Stimulated activated CD8-positive, alpha-beta memory T cell treated with anti-CD3 and anti-CD28 coated beads, Interleukin-7, amount 100 ng/mL, for 1 hour (primary cell): ENCODE measurements at places on chromosomes 3 and 15.

DNA sequence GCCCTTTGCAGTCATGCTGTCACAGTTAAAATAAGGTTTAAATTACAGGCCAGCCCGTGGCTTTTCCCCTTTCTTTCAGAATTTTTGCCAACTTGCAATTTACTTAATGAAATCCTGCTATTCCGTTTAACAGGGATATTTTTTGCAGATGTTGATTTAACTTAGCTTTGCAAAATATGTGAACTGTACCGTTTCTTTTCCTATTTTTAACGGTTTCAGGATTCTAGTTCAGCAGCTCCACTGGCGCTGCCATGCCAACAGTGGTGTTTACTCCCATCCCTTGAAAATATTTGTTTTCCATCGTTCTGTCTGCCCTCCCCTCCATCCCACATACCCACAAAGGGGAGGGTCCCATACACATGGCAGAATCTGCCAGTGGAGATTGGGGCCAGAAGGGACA lies 54.3 kb downstream of the SMAD6 start:
- no peak for DNase-seq

DNA sequence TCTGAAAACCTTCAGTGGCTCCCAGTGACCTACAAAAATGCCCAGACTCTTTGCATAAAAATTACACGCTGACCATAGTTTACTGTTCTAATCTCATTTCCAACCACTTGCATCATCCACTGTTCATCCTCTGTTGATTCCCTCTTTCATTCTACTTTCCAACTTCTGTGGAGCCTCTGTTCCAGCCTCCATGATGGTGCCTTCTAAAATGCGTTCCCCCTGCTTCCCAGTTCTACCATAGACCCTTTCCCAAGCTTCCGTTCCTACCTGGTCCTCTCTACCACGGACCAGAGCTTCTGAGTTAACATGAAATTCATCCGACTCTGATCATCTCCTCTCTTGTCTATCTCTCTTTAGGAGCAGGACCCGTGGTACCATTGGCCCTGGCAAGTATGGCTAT lies 127.0 kb downstream of the THSD4 start:
- no peak for DNase-seq

DNA sequence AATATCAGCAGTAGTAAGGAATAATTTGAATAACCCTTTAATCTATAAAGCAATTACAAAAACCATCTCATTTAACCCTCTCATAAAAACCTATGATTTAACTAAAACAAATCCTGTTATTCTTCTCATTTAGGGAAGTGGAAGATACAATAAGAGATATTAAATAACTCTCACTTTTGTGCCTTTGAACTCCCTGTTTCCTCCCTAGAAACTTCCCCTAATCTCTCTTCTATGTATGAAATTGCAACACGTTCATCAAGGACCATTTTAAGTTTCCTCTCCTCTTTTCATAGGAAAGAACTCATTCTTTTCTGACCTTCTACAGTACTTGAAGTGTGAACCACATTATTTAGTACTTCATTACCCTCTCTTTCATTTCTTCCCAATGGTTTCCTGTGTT lies 18.8 kb upstream of the FAM81A start:
- DNase-seq = no peak

DNA sequence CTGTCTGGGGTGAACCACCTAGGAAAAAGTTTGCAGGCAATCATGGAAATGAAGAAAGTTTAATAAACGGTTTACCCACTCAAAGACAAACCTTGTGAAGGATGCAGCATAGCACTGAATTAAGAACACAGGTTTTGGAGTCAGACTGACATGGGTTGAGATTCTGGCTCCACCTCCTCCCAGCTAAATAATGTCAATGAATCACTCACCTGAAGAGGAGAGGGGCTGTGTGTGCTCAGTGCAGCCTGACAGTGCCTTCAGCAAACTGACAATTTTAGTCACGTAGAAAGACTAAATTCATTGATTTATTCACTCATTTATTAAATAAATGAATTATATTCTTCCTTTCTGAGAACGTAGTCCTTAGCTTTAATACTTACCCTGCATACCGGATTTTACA lies 18.9 kb downstream of the NR1I2 start:
- no peak for DNase-seq

- DNase-seq = no peak
Measured at GRCh38 chr3:184718431-184718830, 6.6 kb upstream of the MAGEF1 start.

GRCh38 chr3:157073810-157074209 lies 86.1 kb downstream of the CCNL1 start:
- no peak for DNase-seq

- no peak for DNase-seq
Measured at GRCh38 chr3:6392123-6392522, 468.8 kb upstream of the GRM7 start.

GRCh38 chr15:69359722-69360121 lies 54.4 kb upstream of the KIF23 start:
- DNase-seq = no peak

DNA sequence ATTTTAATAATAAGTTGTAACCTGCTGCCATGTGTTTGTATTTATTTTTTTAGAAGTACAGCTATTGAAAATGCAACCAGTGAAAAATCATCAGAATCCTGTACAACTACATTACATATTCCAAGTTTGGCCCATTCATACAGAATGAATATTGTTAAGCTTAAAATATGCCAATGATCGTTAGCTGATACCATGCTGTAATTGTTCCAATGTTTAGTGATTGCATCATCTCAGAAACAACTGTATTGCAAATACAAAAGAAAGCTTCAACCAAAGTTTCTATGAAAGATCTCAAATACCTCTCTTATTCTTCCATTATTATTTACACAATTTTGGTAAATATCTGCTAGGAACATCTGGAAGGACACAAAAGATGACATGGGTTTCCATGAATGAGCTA lies 51.6 kb upstream of the ALCAM start:
- DNase-seq = no peak

DNA sequence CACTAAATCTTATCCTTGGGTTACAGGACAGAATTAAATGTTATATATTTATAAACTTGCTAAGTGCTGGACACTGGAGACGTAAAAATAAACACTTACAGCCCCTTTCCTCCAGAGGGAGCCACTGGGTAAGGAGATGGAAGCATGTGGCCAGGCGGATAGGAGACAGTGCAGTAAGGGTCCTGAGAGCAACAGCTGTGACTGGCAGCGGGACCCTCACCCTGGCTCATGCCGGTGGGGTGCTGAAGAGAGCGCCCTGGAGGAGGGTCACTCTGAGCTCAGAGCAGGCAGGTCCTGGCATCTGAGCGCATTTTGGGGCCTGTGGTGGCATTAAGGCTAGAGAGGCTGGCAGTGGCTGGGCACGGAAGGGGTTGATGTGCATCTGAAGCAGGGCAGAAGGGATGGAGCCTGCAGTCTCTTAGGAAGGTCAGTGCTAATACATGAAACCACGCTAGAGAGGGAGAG lies 16.0 kb downstream of the SEC61A1 start:
- DNase-seq = no peak

GRCh38 chr3:183825456-183826161 lies at the start of gene MAP6D1:
TSS of gene MAP6D1 (minus strand) at chr3:183825577. CDS start at chr3:183825547, 30 bp downstream.
- no peak for DNase-seq

DNA sequence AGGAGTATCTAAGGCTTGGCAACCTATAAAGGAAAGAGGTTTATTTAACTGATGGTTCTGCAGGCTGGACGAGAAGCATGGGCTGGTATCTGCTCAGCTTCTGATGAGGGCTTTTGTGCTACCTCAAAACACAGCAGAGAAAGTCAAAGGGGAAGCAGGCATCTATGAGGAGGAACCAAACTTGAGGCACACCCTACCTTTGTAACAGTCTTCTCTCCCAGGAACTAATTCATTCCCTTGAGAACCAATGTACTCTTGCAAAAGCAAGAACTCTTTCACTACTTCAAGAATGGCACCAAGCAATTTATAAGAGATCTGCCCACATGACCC lies 109.0 kb downstream of the CGGBP1 start:
- DNase-seq = no peak

- no peak for DNase-seq
Measured at GRCh38 chr3:40913641-40914040, 285.7 kb upstream of the CTNNB1 start.

DNA sequence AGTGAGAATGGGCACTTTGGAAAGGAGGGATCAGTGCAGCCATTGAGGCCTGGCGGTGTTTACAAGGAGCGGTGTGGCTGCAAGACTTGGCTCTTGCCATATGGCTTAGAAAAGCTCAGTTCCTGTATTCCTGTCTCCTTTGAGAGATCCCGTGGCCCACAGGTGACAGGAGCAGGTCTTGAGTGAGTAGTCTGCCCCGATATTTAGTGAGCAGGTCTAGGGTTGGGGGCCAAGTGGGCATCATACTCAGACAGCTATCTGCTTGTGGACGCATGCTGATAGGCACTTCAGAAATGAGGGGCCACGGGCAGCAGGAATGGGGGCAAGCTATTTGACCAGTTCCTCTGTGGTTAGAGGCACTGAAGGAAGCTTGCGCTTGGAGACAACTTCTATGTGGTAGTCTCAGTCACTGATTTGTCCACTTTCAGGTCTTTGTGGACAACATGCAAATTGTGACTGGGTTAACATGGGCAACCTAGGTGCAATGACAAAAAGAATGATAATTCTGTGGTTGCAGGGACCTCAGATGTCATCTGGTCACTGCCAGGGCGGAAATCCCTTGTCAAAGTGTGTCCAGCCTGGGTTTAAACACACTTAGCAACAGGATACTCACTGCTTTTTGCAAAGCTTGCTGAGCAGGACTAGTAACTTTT lies 1.1 kb downstream of the TMED3 start:
- DNase-seq = no peak

DNA sequence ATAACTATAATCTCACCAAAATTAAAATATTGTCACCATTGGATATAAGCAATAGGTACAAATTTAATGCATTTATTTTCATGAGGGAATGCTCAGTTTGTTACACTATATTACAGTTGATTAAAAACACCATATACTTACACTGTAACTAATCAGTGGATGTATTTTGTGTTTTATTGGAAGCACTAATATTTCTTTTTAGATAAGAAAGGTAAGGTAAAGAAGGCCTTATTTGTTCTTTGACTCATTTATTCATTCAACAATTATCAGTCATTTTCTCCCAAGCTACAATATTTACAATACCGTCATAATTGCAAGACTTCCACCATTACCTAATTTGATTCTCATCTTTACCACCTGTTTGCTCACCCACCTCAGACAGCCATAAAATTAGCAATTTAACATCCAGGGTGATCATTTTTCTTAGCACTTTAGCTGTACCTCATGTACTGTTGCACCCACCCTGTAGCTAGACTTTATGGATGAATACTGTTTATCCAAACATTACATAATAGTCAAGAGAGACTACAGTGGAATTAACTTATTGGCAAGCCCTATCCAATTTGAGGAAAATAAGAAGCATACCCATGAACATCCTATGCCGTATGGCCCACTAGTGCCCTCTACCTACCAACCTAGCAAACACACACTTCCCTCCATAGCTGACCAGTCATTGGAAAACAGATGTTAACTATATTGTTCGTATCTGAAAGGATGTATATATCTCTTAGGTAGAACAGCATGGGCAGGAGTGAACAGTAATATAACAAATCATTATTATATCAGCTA lies 229.6 kb downstream of the BBX start:
- no peak for DNase-seq

DNA sequence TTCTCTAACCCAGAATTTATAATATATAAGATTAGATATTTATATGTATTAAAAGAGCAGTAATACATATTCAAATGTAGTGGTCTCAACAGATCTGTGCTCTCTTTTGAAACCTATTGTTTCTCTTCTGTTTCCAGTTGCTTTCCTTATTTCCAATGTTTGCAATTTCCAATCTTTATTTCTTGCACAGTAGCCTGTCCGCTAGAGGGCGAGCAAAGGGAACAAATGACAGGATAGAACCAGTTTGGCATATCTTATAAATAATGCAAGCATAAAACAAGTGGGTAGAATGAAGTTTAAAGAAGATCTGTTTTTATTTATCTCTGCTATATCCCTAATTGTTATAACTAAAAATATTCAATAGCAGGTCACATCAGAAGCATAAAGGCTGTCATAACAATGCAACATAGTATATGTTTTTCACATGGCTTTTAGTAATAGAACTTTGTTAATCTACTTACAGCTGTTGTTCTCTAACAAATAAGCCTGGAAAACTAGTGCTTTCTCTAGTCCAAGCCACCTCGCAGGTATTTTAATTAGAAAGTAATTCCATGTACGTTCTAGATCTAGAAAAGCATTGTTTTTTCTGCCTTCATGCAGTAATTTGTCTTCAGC lies 15.1 kb upstream of the TCAIM start:
- peak; percentile 11 for DNase-seq

DNA sequence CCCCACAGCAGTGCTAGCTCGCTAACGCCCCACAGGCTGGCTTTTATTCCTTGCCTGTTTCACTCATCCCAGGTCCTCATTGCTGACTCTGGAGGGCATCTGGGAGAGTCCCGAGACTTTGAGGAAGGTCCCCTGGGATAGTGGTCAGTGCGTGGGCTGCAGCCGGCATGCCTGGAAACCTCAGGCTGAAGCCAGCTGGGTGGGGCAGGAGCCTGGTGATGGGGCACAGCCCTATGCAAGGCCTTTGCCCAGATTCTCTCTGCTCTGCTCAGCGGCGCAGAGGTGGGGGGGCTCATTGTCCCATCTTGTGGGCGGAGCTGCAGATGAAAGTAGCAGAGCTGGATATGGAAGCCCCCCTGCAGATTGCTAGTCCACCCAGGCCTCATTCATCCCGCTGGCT lies 55.7 kb upstream of the SMAD6 start:
- no peak for DNase-seq

DNA sequence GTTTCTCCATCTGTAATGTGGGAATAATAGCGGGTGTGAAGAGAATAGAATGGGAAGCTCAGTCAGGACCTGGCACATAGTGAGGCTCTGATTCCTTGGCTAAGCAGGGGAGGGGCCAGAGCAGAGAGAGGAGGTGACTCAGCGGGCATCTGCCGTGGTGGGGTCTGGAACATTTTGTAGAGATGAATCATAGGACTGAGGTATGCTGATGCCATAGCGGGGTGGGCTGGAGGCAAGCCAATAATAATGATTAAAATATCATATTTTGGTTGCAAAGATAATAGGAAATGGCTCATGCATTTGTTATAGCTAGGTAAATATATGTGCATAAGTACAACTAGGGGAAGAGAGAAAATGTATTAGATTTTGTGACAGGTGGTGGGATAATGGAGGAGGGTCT lies 11.2 kb downstream of the TGM4 start:
- no peak for DNase-seq

- no peak for DNase-seq
Measured at GRCh38 chr3:183662099-183662498, 26.7 kb downstream of the KLHL24 start.

GRCh38 chr15:51302480-51302879 lies 35.9 kb downstream of the CYP19A1 start:
- DNase-seq = no peak

DNA sequence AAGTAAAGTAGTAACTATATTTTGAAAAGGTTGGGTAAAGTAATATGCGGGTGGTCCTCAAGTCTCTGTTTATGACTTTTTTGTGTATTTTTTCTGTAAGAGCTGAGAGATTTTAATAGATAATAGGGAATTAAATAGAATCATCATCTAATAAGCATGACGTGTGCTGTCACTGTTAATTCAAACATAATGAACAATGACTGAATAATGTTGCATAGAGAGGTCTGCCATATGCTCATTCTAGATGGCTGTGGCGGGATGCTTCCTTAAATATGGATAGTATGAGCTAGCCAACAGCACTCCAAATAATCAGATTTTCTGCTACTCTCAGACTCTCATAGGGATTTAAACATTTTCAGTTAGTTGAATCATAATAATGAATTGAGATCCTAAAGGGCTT lies 302.8 kb upstream of the RBMS3 start:
- no peak for DNase-seq
